ENCODE measurements at places on chromosomes 16 and 17.
A peak's percentile ranks its signal among the peaks of the same experiment; 100 is the strongest.

DNA sequence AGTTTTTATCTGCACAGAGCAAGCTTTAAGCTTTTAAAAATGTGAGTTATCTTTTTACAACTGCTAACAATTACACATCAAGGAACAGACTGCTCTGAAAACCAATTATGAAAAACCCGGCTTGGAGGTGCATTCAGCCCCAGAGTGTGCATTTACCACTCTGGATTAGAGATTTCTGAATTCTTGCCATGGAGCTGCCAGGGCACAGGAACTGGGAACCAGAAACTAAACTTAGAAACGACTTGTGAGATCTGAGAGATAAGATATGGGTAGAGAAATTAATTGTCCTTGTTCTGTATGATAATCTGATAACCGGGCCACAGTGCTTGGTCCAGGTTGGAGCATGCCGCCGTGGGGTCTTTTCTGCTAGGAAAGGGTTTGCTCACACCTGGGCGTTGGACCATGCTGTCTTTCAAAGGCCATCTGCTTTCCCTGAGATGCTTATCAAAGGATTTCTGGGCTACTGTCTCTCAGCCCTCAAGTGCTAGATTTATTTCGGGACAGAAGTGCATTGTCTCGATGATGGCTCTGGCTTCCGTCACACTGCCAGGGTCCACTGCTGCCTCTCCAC is 210.0 kb downstream of the MAF start:
- DNase-seq, result no peak

DNA sequence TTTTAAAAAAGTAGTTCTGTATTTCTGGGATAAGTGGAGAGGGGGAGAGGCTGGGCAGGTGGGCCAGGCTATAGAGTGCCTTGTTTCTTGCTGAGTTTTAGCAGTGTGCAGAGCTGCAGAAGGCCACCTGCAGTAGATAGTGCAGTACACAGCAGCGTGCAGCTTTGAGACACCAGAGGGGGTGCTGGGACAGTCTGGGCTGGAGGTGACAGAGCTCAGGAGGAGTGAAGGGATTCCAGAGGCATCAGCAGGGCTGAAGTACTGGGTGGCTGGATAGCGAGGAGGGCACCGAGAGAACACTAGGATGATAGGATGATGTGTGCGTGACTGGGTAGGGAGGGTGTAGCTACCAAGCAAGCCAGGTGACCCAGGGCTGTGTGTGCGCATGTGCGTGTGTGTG is 26.6 kb downstream of the LCMT1 start:
- DNase-seq, result no peak

GRCh38 chr17:80703142-80703478 is 158.5 kb downstream of the RPTOR start:
- no peak for DNase-seq

- DNase-seq, result no peak
Observed at GRCh38 chr16:8346294-8346693, 244.0 kb downstream of the TMEM114 start.

- DNase-seq, result no peak
Observed at GRCh38 chr17:15910791-15911190, 34.1 kb upstream of the ADORA2B start.

DNA sequence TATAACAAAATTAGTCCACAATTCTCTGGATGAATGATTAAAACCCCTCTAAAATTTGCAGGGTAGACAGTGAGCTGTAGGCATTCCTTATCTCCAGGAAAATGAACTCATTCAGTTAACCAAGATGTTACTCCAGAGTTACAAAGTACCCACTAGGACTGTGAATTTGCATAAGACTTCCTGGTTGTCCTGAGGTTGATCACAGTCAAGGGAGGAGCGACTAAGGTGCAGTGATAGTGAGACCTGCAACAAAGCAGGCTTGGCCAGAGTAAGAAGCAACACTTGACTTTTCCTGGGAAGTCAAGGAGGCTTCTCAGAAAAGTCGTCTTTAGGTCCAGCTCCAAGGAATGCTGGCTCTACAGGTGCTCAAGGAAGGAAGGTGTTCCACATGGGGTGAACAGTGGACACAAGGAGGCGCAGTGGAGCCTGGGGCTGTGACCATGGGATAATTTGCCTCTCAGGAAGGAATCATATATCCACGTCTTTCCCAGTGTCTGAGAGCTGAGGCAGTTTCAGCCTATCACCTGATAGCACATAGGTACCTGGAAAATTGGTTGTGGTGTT is 821.1 kb upstream of the EEF2KMT start:
- DNase-seq, result no peak

- no peak for DNase-seq
Observed at GRCh38 chr17:51238255-51238887, 21.5 kb downstream of the MBTD1 start.

DNA sequence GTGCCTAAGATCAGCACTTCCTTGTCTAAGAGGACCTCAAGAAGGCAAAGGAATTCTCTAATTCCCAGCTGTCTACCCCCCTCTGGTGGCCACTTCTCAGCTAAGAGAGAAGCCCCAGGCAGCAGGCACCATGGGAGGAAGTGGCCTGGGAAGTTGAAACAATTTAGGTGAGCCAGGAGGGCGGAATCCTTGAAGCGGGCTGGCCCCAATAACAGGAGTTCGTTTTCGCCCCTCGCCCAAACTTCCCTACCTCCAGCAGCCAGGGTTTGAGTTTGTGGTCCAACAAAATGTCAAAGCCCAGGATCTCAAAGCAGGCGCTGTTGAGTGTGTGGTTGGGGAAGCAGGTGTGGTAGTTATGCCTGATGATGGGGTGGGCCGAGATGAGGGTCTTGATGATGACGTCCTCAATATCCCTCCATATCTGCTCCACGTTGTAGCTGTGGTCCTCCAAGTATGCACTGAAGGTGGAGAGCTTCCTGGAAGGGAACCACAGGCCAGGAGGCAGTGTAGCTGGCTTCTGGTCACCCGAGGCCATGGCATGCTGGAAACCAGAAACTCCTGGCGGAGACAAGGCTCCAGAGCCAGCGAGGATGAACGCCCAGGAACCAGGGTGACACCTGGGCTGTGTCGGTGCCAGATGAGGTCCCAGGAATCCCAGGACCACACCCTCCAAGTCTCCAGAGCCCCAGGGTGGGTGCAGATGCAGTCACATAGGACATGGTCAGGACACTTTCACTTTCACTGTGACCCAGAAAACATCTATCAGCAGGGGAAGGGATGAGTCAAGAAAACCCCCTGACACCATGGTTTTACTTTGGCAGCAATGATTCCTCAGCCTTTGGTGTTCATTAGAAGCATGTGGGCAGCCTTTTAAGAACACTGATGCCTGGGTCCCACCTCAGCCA is 25.6 kb downstream of the TTLL6 start:
- no peak for DNase-seq

DNA sequence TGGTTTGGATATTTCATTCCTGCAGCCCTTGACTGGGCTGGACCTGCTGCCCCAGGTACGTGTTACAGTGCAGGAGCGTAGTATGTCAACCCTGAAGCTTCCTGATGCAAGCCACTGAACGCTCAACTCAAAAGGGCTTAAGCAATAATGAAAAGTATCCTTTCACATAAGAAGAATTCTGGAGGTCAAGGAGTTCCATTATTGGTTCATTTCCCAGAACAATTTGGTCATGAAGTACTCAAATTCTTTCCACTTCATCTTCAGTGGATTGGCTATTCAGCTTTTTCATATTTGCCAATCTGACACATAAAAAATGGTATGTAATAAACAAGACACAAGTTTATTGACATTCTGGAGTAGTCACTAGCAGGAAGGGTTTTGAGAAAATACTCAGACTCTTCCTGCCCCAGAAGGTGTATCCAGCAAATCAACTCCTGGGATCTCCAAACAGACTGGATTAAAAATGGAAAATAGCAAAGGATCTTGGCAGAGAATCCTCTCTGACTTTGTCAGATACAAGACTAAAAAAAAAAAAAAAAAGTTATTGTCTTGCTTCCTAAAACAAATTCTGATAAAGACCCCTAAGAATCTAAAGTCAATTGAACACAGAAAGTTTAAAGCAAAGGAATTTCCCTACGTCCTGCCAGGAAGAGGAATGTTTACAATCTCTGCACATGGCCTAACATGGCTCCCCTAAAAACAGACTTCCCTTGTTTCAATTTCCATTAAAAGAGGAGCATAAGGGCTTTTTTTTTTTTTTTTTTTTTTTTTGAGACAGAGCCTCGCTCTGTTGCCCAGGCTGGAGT is 37.5 kb upstream of the WSB1 start:
- no peak for DNase-seq

GRCh38 chr17:77365584-77366186 is 224.9 kb downstream of the SEC14L1 start:
- DNase-seq, result no peak

DNA sequence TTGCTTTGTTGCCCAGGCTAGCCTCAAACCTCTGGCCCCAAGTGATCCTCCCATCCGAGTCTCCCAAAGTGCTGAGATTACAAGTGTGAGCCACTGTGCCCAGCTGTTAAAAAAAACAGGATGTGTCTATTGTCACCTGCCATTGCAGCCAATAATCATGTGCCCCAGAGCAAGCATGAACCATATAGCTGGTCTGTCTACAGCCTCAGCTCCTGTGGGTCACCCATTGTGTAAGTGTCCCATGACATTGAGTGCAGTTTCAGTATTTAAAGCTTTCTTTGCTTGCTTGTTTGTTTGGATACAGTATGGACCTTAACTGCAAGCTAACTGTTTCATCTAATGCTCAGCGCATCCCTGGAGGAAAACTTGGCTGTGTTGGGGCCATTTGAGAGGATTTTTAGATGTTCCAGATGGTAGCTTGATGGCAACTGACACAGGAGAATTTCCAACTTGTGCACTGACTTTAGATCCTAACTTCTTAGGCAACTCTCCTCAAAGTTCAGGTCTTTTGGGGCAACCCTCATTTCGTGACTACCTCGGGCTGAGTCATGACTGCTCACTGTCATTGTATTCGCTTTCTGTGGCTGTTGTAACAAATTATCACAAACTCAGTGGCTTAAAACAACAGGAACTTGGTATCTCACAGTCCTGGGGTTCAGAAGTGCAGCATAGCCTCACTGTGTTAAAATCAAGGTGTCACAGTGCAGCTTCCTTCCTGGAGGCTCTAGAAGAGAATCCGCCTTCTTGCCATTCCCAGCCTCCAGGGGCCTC is 30.3 kb upstream of the ADORA2B start:
- DNase-seq, result no peak

DNA sequence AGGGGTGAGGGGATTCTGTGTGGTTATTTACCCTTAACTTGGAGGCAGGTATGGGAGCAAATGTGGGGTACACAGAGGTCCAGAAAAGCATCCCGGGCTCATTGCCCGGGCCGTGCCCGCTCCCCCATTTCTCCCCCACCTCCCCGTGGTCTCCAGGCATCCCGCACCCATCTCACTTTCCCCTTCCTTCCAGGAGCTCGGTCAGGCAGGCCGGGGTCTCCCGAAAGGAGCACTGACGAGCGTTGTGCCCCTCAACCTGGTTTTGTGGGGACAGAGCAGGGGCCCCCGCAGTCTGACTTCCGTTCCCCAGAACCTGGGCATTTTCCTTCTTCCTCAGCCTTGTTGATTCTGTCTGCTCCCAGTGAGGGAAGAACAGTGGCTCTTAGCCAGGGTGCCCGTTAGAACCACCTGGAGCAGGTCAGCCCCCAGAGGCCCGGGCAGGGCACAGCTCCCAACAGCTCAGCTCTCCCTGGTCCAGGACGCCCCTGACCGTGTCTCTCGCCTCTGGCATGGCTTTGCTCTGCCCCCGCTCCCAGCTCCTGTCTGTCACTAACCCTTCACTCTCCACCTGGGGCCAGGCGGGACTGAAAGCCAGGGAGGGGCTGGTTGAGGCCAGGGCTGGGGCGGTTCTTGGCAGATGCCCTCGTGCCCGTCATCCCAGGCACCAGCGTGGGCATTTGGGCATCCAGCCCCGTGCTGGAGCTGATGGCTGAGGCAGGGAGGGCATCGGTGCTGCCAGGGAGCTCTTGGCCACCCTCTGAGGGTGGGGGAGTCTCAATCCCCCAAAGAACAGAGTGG is 12.5 kb upstream of the NUDT16L1 start:
- no peak for DNase-seq

GRCh38 chr16:2486645-2487516 is 12.0 kb downstream of the TBC1D24 start:
- peak; percentile 69 for DNase-seq

DNA sequence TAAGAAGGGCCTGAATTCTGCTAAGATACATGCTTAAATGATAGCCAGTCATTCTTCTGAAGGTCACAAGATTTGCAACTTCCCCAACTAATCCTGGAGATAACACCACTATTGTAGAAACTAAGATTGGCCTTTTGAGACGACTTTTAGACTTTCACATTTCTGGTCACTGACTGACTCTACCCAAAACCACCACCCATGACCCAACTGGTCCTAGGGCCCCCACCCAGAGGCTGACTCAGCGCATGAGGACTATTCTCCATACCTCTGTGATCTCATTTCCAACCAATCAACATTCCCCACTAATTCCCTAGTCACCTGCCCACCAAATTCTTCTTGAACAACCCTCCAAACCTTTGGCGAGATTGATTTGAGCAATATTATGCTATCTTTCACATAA is 1299.0 kb downstream of the CDH11 start:
- DNase-seq, result no peak

DNA sequence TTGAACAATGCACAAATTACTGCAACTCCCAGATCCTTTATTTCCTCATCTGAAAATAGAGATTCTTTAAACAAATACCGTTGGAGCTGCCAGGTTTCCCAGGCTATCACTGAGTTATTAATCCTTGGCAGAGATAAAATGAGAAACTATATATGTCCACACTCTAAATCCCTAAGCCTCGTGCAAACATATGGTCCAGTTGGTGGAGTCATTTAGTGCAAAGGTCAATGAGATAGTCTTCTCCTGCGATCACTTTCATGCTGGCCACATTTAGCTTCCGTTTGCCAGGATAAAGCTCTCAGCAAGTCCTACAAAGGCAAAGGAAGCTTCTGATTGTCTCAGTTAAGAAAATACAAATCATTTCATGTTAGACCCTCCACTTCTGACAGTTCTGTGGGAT is 11.0 kb downstream of the GRIN2A start:
- no peak for DNase-seq

DNA sequence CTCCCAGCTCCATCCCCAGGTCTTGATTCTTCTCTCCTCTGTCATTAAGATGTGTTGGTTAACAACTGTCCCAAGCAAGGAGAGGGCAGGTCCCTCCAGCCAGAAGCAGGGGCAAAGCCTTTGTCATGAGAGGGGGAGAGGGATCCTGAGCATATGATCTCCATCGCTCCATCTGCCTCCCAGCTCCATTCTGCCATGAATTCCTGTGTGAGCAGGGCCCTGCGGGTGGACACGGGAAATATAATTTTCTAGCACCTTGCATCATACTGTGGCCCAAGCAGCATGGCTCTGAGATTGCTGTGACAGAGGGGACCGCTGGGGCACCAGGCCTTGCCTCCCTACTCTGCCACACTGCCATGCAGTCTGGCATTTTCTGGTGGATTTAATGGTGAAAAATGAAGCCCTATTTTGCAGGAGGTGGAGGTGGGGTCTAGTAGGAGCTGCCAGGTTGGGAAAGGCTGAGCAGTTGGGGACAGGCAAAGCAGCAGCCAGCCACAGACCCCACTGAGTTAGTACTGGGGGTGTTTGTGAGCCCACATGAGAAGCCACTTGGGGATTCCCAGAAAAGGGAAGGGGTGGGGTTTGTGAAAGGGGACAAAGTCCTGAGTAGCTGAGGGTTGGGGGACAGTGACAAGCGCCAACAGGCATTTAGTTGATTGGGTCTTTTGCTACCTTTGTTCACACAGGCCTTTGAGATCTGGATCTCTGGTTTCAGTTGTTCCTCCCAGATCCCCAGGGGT is 16.4 kb downstream of the TMEM238L start:
- DNase-seq, result no peak

Measured in T-helper 17 cell (primary cell).